ENCODE measurements at places on chromosomes 4 and X.

GRCh38 chr4:57425610-57426009, 315.4 kb upstream of the IGFBP7 start:
- DNase-seq: no peak
- no peaks in the 10 kb centered on the region for H3K27me3 ChIP-seq
- H3K36me3 ChIP-seq: no peaks in the 10 kb centered on the region
- no peak overlapping the region for H3K27ac ChIP-seq
- H3K4me1 ChIP-seq: no peaks in the 10 kb centered on the region

GRCh38 chr4:86948276-86948675, 13.5 kb downstream of the AFF1 start:
- H3K36me3 ChIP-seq: peaks cover 3% of the 10 kb centered on the region
- no peak overlapping the region for H3K27ac ChIP-seq
- H3K4me1 ChIP-seq: peaks cover 15% of the 10 kb centered on the region
- H3K4me3 ChIP-seq: no peak overlapping the region
- DNase-seq: no peak

GRCh38 chr4:31291238-31291637, 571.1 kb downstream of the PCDH7 start:
- H3K36me3 ChIP-seq: no peaks in the 10 kb centered on the region
- H3K4me3 ChIP-seq: no peak overlapping the region

DNA sequence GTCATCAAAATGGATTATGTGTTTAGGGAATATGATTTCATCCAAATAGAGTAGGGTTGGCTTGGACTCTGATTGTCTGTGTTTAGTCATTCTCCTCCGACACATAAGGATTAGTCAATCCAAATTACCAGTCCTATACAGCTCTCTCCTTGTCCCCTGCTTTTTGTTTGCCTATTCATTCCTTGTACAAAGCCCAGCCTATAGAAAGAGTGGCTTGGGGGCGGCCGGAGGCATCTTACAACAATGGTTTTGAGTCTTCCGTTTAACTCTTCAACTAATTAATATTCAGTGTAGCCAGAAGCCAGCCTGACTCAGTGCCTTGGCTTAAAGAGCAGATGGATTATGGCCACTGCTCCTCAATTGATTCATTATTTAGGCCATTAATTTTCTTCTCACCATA, 796.6 kb upstream of the POU3F4 start:
- H3K27me3 ChIP-seq: no peaks in the 10 kb centered on the region
- no peak overlapping the region for H3K27ac ChIP-seq
- no peaks in the 10 kb centered on the region for H3K4me1 ChIP-seq
- no peak overlapping the region for H3K4me3 ChIP-seq
- no peak for DNase-seq

DNA sequence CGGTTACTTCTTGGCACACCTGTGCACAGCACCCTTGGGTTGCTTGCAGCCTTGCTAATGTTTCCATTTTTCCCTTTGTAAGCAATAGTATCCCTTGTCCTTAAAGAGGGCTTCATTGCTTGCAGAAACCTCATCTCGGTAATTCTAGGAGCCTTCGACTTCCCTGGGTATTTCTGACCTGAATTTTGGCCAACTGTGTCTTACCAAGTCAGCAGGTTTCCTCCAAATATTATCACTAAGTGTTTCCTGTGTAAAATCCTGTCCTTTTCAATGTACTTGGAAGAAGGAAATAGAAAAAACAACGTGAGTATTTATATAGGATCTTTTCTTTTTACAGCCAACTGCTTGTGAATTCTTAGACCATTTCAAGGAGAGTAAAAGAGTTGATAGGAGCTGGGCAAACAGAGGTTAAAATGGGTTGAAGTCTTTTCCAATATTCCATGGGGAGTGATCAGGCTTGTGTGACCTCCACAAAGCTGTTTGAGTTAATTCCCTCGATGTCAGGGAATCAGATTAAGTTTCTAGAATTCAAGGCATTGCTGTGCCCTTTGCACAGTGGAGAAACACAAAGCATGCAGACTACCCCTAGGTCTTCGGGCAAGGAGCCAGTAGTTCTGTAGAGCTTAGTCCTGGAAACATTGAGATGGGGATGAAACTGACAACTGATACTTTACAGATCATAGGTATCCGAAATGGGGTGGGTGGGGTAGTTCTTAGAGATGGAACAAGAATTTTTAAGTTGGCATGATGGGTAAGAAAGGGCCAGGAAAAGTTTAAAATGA, 209.9 kb downstream of the CPE start:
- no peaks in the 10 kb centered on the region for H3K4me1 ChIP-seq
- H3K27ac ChIP-seq: no peak overlapping the region
- H3K27me3 ChIP-seq: no peaks in the 10 kb centered on the region
- DNase-seq: no peak

DNA sequence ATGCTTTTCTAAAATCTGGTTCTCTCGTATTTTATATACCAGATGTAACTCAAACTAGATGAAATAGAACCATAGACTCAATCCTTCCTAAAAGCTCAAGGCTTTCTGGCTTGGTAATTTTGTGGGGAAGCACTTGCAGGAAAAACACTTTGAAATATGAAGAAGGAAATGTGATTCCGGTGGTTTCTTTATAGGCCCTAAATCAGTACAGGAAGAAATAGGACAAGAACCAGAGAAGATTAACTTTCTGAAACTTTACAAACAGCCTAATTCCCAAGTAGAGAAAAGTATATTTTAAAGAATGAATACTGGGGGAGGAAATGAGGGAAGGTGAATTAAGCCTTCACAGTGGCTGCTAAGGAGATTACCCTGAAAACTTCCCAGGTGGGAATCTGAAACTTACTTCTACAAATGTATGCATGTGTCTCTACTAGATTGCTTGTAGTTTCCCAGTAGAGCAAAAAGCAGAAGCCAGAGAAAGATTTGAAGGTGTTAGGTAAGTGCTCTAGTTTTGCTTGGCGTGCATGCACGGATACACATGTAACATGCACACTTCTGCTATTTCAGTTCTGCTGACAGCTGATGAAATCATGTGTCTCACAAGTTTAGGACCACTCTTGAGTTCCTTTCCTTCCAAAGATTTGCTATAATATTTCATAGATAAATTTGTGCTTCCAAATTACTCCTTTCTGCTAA, 92.1 kb downstream of the AFF1 start:
- H3K36me3 ChIP-seq: no peaks in the 10 kb centered on the region
- no peak overlapping the region for H3K27ac ChIP-seq
- H3K27me3 ChIP-seq: no peaks in the 10 kb centered on the region
- DNase-seq: no peak

GRCh38 chrX:110049096-110049495, 46.2 kb downstream of the TMEM164 start:
- H3K36me3 ChIP-seq: no peaks in the 10 kb centered on the region
- H3K27ac ChIP-seq: no peak overlapping the region
- H3K27me3 ChIP-seq: no peaks in the 10 kb centered on the region
- no peak for DNase-seq

- no peak for DNase-seq
- H3K27me3 ChIP-seq: no peaks in the 10 kb centered on the region
- no peaks in the 10 kb centered on the region for H3K4me1 ChIP-seq
- no peaks in the 10 kb centered on the region for H3K36me3 ChIP-seq
- no peak overlapping the region for H3K4me3 ChIP-seq
These were observed 38.0 kb upstream of the TMPRSS11F start for GRCh38 chr4:68167706-68168105.

- H3K4me1 ChIP-seq: peaks cover 5% of the 10 kb centered on the region
- no peaks in the 10 kb centered on the region for H3K36me3 ChIP-seq
- H3K27me3 ChIP-seq: no peaks in the 10 kb centered on the region
- no peak overlapping the region for H3K4me3 ChIP-seq
- DNase-seq: no peak
These were observed 17.9 kb downstream of the STK26 start for GRCh38 chrX:132041015-132041414.

DNA sequence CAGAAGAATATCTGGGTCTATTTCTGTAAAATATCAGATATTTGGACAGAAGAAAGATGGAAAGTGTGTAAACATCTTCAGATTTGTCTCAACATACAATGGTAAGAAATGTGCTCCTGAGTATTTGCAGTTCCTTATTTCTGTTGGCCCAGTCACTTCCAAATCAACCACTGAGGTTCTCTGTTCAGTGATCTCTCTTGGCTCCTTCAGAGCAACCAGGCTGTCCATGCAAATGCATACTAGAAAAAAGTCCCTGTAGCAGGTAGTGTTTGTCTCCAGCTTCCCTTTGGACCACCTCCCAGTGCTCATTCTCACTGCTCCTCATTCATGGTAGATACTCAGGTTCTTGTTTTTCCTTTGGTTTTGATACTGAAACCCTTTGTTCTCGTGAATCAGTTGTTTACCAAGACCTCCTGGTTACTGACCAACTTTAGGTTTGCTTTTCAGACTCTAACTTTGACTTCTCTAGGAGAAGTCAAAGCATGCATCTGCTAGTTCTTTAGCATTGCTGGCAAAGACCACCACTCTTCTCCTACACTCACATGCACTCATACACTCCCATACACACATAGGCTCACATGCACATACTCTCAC, 28.8 kb downstream of the ASIC5 start:
- no peaks in the 10 kb centered on the region for H3K27me3 ChIP-seq
- no peaks in the 10 kb centered on the region for H3K36me3 ChIP-seq
- H3K4me3 ChIP-seq: no peak overlapping the region
- DNase-seq: no peak
- H3K27ac ChIP-seq: no peak overlapping the region

DNA sequence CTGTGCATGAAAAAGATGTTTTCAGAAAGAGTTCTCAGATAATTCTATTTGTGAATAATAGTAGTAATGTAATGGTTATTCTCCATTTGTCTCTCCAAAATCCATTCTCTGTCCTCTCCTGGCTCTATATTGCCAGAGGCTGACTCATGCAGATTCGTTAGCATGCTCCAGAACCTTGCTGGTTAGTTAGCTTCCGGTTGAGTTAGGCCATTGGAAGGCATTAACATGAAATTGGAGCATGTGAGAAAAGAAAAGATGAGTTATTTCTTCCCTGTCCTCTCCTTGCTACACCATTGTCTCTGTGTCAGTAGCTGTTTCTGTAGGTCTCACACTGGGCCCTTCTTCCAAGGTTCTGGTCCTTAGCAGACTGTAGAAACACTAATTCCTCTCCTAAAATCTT, 23.5 kb upstream of the PRDM8 start:
- H3K4me3 ChIP-seq: no peak overlapping the region
- DNase-seq: peak; percentile 31
- H3K4me1 ChIP-seq: peaks cover 27% of the 10 kb centered on the region
- no peaks in the 10 kb centered on the region for H3K36me3 ChIP-seq
- H3K27me3 ChIP-seq: no peaks in the 10 kb centered on the region
- peak overlapping the region; percentile 68 for H3K27ac ChIP-seq

GRCh38 chrX:42079968-42080367, 156.6 kb upstream of the CASK start:
- DNase-seq: no peak
- no peak overlapping the region for H3K4me3 ChIP-seq
- H3K27ac ChIP-seq: no peak overlapping the region
- no peaks in the 10 kb centered on the region for H3K27me3 ChIP-seq
- no peaks in the 10 kb centered on the region for H3K36me3 ChIP-seq
- no peaks in the 10 kb centered on the region for H3K4me1 ChIP-seq

- peaks cover 5% of the 10 kb centered on the region for H3K4me1 ChIP-seq
- H3K27ac ChIP-seq: peak overlapping the region; percentile 93
- DNase-seq: peak; percentile 92
- peak overlapping the region; percentile 86 for H3K4me3 ChIP-seq
- no peaks in the 10 kb centered on the region for H3K27me3 ChIP-seq
These were observed 1.1 kb downstream of the INTS6L start for GRCh38 chrX:135521405-135522131.

- H3K27ac ChIP-seq: no peak overlapping the region
- no peak for DNase-seq
- no peak overlapping the region for H3K4me3 ChIP-seq
- no peaks in the 10 kb centered on the region for H3K4me1 ChIP-seq
These were observed 80.8 kb downstream of the APBB2 start for GRCh38 chr4:41133454-41134018.

DNA sequence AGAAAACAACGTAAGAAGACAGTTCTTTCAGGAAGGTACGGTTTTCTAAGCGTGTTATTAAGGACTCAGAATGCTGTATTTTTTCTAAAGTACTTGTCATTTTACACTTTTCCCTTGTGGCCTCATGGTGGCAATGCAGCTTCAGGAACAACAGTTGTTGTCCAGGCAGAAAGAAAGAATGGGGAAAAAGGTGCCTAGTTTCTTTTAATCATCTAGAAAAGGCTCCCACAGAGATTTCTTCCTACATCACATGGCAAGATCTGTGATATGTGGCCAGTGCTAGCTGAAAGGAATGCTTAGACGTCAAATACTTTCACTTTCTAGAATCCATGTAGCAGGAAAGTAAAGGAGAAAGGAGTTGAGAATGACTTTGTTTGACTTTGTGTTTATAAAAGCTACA, 49.0 kb upstream of the TRAM1L1 start:
- H3K4me1 ChIP-seq: no peaks in the 10 kb centered on the region
- DNase-seq: no peak
- no peak overlapping the region for H3K4me3 ChIP-seq
- H3K27ac ChIP-seq: no peak overlapping the region
